ENCODE measurements at places on chromosomes 1 and 21. TPM values are rescaled to one million over a fixed set of nuclear protein-coding genes. Genes with fewer than 3 reads are reported as not detected.

DNA sequence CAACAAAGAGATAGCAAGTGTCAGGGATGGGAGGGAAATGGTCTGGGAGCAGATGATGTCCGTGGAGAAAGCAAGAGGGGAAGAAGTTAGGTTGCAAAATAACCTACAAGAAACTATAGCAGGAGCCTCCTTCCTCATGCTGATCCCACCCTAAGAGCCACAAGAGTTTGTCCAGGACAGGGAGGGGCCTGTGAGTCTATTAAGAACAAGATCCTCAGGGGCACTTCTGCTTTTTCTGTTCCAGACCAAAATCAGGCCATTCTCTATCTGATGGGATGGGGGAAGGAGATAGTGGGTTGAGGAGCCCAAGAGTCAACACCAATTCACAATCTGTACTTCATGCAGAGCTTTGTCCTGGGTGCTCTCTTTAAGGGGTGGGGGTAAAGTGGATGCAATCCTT, 7.7 kb upstream of the ATP1A4 start:
- DNase-seq, result no peak

WNT2B gene
- total RNA-seq, result 1.7 TPM

DNA sequence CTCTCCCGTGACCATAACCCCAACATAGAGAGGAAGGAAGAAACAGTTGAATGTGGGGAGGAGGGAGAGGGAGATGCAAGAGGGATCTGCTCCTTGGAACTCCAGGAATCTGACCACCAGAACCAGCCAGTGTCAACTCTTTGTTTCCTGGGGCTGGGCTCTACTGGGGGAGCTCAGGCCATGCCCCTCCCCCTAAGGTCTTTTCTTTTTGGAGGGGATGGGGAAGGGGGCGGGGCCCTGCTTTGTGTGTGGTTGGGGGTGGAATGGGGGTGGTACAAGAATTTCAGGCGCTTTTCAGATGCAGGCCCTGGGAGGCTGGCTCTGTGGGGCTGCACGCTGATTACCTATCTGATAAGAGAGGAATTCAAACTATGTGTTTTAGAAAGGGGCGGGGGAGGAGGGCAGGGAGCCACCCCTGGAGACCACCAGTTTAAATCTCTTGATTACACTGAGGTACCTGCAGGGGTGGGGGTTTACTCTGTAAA, 8.3 kb downstream of the LIN28A start:
- no peak for DNase-seq

PM20D1 gene
- 1.7 TPM for total RNA-seq

NSL1 gene
- total RNA-seq, result 29.0 TPM

- DNase-seq, result no peak
Observed at GRCh38 chr1:185137896-185138545, 18.7 kb downstream of the TRMT1L start.

- DNase-seq, result no peak
Observed at GRCh38 chr21:34704119-34704518, 35.3 kb downstream of the CLIC6 start.

- DNase-seq, result peak; percentile 48
Observed at GRCh38 chr21:38831526-38832467, 26.1 kb downstream of the ETS2 start.

CRB1 gene
- 0.05 TPM for total RNA-seq

DNA sequence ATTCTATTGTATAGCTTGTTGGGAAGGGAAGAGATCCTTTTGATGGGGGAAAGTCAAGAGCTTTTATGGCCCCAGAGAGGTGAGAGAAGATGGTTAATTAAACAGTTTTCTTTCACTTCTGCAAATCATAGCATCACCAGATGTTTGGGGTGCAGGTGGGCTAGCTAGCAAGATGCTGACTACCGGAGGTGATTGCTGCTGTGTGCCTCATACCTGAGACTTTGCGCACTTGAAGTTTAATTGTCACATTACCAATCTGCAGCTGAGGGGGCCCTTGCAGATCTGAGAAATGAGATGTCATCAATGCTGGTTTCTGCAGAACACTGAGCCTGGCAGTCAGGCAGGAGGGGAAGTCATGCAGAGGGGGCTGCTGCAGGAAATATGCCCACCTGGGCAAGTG, 73.9 kb downstream of the SNRPE start:
- DNase-seq, result no peak

DNA sequence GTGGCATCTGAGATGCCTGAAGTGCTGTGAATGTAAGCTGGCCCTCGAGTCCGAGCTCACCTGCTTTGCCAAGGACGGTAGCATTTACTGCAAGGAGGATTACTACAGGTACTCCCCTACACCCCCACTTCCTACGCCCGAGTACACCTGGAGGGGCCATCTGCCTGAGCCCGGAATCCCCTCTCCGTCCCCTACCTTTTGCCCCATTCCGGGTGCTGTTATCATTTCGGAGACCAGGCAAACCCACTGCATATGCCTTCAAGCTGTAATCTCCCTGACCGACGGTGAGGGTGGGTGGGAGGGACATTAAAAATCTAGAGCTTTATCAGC, 2.9 kb downstream of the LHX9 start:
- no peak for DNase-seq

GRCh38 chr1:220225957-220226356, 46.3 kb downstream of the RAB3GAP2 start:
- no peak for DNase-seq

GRCh38 chr1:207711285-207711684, 40.6 kb upstream of the CD46 start:
- DNase-seq, result no peak

GRCh38 chr1:109907190-109907774, 3.4 kb upstream of the CSF1 start:
- DNase-seq, result no peak

RGL1 gene
- total RNA-seq, result 19.4 TPM

GRCh38 chr1:231279081-231279480, 38.1 kb downstream of the GNPAT start:
- no peak for DNase-seq

NEGR1 gene
- 9.7 TPM for total RNA-seq

GRCh38 chr1:183913567-183913993, 108.7 kb downstream of the RGL1 start:
- DNase-seq, result no peak

NOS1AP gene
- total RNA-seq, result 6.2 TPM

- DNase-seq, result no peak
Observed at GRCh38 chr1:230301322-230301721, 124.8 kb downstream of the PGBD5 start.

FMO4 gene
- 5.4 TPM for total RNA-seq

AMY1B gene
- total RNA-seq, result not detected

PAQR6 gene
- 0.47 TPM for total RNA-seq

GRCh38 chr1:161727256-161727924, 6.0 kb downstream of the FCRLB start:
- no peak for DNase-seq

GRCh38 chr1:112272101-112272772, 123.8 kb upstream of the CTTNBP2NL start:
- DNase-seq, result no peak

ANGPTL1 gene
- 11.5 TPM for total RNA-seq

RASAL2 gene
- 28.3 TPM for total RNA-seq

DNA sequence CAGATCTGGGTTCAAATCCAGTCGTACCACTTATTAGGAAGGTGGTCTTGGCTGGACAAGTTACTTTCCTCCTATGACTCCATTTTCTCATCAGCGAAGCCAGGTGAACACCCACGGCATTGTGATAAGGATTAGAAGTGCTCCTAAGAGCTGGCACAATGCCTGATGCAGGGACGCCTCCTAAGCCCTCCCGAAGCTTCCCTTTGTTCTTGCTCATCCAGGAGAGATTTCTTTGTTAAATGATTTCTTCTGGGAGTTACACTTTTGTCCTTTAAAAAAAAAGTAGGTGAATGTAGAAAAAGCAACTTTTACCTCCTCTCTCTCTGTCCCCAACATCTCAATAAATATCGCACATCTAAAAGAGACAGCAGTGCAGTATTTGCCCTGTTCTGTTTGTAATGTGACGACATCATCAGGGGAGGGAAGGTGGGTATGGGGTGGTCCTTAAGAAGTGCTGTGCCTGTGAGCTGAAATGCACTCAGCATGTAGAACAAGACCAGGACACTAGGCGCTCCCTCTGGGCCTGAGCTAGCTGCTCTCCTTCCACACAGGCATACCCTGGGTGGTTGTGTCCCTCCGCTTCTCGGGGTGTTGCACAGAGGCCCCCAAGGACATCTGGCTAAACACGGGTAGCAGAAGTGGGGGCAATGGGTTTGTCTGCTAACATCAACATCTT, 43.9 kb downstream of the SUSD4 start:
- DNase-seq, result no peak

LYPD8 gene
- not detected for total RNA-seq

DNA sequence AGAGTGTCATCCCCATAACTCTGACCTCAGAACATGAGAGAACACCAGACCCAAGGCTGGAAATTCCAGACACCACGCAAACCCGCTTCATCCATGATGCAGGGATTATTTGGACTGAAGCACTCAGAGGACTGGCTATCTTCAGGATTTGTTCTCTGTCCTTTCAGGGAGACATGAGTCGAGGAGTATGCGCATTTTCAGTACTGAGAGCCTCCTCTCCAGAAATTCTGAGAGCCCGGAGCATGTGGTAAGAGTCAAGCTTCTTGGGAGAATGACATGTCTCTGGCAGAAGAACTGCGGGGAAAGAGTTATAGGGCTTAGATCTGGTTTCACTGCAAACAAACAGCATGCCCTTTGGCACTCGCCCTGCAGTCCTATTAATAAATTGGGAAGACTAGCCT, 6.9 kb downstream of the LAX1 start:
- DNase-seq, result no peak

DNA sequence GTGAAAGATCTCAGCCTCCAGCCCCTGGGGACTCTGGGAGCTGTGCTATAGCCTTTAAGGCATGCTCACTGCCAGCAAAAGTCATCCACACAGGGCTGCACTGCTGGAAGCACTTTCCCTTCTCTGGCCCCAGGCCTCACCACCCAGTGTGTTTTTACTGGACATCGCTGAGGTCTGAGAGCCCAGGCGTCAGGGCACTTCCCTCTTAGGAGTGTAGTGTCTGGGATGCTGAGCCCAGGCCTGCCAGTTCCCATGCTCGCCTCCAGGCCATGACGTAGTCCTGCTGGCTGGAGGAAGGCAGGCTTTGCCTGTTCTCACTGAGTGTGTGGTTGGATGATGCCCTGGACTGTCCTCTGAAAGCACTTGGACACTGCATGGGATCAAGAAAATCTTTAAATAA, 101.2 kb downstream of the GDAP2 start:
- DNase-seq, result peak; percentile 75

- no peak for DNase-seq
Observed at GRCh38 chr1:154807048-154807591, 63.0 kb downstream of the KCNN3 start.

- no peak for DNase-seq
Observed at GRCh38 chr21:15638856-15639549, 90.8 kb upstream of the USP25 start.

- DNase-seq, result no peak
Observed at GRCh38 chr1:204830747-204831146, 39.9 kb upstream of the NFASC start.

MATN1 gene
- total RNA-seq, result not detected

DNA sequence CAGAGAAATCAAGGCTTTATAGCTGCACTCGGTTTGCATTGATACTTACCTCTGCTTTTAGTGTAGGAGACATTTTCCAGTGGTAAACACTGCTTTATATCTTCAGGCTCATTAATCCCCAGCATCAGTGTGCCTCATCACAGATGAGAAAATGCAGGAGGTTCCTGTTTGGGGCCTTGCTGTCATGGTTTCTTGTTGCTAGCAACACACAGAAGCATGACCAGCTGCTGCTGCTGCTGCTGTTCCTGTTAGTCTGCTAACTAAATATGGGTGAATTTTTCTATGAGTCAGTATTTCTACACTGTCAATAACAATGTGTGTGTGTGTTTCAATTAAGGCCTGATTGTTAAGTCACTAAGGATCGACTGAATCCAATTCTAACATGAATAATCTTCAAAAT, 85.8 kb upstream of the RGS1 start:
- DNase-seq, result peak; percentile 43

ROR1 gene
- 14.0 TPM for total RNA-seq

GRCh38 chr1:150121236-150121862, 28.4 kb upstream of the PLEKHO1 start:
- DNase-seq, result no peak

GRCh38 chr1:77672374-77672773, 10.1 kb downstream of the ZZZ3 start:
- DNase-seq, result no peak

GSTM1 gene
- total RNA-seq, result not detected

DNA sequence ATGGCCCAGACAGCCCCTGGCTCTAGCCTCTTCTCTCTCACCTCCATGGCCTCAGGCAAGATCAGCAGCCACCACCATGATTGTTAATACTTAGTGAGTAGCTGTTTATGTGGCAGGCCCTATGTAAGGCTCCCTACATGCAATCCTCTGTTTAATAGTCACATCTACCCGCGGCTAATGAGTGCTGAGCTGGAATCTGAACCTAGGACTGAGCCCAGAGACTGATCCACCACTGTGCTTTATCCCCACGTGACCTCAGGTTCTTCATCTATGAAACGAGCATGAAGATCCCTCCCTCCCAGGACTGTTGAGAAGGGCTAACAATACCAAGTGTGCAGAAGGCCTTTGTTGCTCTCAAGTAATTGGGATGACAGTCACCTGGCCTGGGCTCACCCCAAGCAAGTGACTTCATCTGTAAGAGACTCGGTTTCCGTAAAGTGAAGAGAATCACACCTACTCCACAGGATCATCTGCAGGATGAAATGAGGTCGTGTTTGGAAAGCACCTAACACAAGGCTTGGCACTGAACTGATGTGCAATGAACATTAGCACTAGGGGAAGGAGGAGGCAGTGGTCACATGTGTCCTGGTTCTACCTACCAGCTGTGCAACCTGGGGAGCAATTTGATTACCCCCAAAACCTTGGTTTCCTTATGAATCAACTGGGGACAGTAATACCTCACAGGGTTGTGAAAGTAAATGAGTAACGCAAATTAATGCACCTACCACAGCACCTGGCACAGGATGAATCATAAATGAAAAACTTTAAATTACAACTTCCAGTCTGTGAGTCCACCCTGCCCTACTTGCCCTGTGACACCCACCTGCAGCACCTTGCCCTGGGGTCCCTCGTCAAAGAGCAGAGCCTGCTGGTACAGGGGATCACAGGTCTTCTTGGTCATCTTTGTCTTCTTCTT, 37.2 kb downstream of the RIMS3 start:
- DNase-seq, result no peak

- DNase-seq, result no peak
Observed at GRCh38 chr1:206646504-206646903, 11.2 kb downstream of the DYRK3 start.

All from left ventricle myocardium inferior (tissue), 1 donor.